ENCODE measurements at places on chromosomes 16 and 17. TPM values are rescaled to one million over a fixed set of nuclear protein-coding genes. Genes with fewer than 3 reads are reported as not detected.

DNA sequence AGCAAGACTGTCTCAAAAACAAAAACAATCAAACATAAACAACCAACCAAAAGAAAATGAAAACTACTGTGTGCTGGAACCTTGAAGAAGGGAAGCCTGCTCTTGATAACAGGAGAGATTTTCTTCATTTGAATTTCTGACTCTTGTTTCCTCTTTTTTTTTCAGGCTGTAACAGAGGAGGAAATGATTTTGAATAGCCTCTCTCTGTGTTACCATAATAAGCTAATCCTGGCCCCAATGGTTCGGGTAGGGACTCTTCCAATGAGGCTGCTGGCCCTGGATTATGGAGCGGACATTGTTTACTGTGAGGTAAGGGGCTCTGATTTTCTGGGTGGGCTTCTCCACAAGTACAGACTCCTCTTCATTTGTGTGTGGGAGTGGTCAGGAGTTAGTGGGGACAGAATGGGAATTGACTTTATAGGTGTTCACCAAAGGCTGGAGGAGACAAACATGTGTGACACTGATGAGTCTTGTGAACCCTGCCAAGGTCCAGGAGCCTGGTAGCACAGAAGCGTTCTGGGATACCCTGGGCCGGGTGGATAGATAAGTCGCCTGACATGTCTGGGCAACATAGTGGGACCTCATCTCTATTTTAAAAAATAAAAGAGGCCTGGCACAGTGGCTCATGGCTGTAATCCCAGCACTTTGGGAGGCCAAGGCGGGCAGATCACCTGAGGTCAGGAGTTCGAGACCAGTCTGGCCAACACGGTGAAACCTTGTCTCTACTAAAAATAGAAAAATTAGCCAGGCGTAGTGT lies 14.9 kb downstream of the DUS2 start:
- no peak for DNase-seq

Gene SLC16A11
- 3.2 TPM for total RNA-seq

GRCh38 chr17:57979076-57979475 lies 9.0 kb downstream of the VEZF1 start:
- peak; percentile 3 for DNase-seq

Gene IKZF3
- 0.94 TPM for total RNA-seq

DNA sequence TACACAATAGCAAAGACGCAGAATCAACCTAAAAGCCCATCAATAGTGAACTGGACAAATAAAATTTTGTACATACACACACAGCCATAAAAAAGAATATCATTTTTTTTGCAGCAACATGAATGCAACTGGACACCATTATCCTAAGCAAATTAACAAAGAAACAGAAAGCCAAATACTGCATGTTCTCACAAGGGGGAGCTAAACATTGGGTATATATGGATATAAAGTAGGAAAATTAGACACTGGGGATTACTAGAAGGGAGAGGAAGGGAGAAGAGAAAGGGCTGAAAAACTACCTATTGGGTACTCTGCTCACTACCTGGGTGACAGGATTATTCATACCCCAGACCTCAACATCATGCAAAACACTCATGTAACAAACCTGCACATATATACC lies 28.2 kb downstream of the ADAMTS18 start:
- DNase-seq, result no peak

Gene SNN
- 23.0 TPM for total RNA-seq

Gene C16orf46
- total RNA-seq, result 2.5 TPM

- DNase-seq, result no peak
Measured at GRCh38 chr16:3964686-3965290, 84.3 kb upstream of the CREBBP start.

Gene CRHR1
- total RNA-seq, result 3.7 TPM

DNA sequence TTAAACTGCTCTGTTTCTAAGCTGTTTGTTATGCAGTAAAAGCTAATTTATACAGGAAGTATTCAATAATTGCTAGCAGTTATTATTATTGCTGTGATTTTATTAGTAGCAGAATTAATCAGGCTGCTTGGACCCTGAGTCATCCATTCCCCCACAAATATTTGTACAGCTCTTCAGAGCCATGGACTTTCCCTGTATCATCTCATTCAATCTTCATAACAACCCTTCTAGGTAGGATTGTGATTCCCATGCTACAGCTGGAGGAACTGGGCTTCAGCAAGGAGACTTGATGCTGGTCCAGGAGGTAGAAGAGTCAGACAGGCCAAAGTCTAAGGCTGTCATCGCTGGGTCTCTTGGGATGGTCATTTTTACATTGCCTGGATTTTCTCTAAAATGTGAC lies 208.3 kb downstream of the C16orf95 start:
- DNase-seq, result peak; percentile 21

DNA sequence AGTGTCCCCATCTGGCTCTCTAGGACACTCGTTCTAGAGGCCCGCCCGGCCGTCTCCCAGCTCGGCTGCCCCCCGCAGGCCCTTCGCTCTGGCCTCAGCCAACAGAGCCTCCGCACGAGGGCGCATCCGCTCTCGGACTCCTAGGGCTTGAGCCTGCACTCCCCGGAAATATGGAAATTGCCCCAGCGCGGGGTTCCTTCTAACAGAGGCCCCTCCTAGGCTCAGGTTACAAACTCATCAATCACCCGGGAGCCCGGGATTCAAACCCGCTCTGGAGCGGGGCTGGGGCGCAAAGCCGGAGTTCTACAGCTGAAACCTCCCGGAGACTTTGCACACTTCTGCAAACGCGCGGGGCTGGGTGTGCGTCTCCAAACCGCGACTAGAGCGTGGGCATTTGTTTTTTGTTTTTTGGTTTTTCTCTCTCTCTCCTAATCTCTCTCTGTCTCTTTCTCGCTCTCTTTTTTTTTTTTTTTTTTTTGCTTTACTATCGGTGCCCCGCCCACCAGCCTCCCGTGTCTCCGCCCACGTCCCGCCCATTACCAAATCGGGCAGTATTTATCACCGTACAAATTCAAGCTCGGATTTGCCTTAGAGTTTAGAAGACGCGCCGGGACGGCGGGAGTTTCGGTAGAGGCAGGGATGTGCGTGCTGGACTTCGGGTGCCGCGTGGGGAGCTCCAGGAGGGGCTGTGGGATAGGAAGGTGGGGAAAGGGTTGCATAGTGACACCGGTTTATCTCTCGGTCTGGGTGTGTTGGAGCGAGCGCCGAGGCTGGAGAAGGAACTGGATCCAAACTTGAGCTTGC lies 2.4 kb upstream of the FOXL1 start:
- DNase-seq, result peak; percentile 89

GRCh38 chr17:82613283-82614094 lies 34.8 kb downstream of the WDR45B start:
- no peak for DNase-seq

- no peak for DNase-seq
Measured at GRCh38 chr16:70695331-70696070, 9.6 kb upstream of the MTSS2 start.

DNA sequence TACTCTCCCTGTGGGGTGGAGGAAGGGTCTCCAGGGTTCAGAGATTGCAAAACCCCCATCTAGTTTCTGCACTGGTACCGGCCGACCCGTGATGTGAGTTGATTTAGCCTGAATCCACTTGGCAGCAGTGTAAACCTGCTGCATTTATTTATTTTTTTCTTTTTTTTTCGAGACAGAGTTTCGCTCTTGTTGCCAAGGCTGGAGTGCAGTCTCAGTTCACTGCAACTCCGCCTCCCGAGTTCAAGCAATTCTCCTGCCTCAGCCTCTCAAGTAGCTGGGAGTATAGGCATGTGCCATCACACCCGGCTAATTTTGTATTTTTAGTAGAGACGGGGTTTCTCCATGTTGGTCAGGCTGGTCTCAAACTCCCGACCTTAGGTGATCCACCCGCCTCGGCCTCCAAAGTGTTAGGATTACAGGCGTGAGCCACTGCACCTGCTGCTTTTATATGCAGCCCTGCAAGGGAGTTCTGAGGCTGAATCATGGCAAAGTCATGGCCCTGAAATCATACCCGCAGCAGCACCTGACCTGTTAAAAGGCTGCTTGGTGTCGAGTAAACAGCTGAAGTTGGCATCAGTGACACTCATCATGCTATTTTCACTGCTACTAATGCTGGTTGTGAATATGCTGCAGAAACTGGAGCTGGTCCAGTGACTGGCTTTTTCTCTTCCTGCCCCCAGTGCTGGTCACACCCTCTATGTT lies 21.4 kb downstream of the DEXI start:
- no peak for DNase-seq

Gene ACAP1
- 5.6 TPM for total RNA-seq

DNA sequence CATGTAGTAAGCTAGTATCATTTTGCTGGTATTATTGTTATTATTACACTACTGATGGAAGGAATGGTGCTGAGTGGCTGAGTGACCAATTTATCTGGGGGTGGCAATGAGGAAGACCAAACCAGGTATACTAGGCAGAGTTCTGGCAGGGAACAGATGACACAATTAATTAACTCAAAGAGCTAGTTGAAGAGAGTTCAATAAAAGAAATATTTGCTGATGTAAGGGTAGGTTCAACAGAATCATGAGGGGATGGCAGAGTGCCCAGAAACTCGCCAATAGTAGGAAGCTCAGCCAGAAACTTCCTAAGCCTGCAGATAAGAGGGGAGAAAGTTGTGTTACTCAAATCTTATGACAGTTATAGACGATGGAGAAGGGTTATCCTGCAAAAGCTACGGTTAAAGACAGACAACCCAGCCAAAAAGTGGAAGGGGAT lies 352.5 kb downstream of the KCNJ2 start:
- peak; percentile 19 for DNase-seq

DNA sequence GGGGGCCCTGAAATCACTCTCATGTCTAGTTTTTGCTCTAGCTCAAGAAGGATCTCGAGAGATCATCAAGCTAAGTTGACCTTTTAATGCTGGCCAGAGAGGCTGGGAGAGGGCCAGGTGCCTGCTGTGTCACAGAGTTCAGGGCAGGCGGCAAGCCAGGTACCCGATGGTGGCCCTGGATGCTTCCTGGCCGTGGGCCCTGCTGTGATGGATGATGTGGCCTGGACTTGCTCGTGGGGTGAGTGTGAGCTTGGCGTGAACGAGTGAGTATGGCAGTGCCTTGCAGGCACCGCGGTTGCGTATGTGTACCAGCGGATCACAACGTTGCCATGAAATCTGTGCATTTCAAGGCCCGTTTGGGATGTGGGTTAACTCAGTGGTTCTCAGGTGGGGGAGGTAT lies 7.4 kb downstream of the IRF8 start:
- no peak for DNase-seq

DNA sequence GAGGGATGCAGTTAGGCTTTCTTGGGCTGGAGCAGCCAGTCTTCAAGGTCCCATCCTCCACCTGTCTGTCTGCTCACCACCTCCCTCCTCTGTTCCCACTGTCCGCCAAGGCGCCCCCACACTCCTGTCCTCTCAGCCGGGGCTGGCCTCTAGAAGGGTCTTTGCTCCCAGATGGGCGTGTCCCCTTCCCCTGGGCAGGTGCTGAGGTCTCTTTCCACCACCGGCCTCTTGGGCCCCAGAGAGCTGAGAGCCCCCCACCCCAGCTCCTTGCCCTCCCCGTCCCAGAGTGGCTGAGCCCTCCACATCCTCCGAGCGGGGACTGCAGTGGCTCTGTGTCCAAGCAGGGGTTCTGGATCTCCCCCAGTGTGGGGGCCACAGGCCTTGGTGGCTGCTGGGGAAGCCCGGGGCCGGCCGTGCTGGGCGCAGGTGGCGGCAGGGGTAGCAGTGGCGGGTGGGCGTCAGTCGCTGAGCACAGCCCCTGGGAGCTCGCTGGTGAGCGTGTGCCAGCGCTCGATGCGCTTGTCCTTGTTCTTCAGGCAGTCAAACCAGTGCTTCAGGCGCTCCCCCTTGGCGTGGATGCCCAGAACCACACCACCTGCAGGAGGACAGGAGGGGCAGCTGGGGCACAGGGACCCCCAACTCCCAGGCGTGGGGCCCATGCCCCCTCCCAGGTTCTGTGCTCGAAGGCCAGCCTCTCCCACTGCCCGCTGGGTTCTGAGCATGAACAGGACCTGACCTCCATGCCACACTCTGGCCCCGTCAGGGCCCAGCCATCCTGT lies 9.8 kb downstream of the SCGB1C2 start:
- no peak for DNase-seq

Gene AATK
- total RNA-seq, result 3.5 TPM

Gene NHLRC4
- 0.52 TPM for total RNA-seq

GRCh38 chr17:66725956-66726355 lies 109.0 kb upstream of the CACNG5 start:
- peak; percentile 43 for DNase-seq

DNA sequence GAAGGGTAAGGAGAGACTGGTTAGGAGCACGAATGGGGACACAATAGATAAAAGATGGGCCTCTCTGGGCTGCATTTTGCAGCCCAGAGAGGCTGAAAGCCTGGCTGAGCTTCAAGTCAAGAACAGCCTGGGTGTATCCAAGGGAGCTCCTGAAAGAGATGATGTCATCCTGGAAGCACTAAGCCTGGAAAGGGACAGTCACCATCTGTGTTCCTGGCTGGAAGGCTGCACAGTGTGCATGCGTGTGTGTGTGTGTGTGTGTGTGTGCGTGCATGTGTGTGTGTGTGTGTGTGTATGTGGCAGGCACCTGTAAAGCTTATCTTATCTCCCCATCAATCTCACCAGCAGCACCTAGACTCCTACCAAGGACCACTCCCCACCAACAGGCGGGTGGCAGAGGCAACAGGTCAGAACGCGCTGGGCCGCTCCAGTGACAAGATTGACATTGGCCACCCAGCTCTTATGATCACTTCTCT lies 44.1 kb downstream of the COG7 start:
- DNase-seq, result peak; percentile 29

DNA sequence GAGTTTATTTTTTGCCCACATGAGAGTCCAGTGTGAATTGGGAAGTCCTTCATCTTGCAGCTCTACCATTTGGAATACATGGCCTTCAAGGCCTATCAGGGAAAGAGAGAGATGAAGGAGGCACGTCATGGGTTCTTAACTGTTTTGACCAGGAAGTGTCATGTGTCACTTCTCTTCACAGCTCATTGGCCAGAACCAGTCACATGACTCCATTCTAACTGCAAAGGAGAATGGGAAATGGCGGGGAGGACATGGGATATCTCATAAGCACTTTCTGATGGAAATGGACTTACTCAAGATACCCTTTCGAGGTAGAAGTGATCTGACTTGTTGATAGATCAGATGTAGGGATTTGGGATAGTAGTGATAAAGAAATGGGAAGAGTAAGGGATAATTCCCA lies 57.9 kb upstream of the CES5A start:
- DNase-seq, result no peak

GRCh38 chr16:49499869-49500610 lies 126.4 kb downstream of the C16orf78 start:
- DNase-seq, result peak; percentile 75

Gene NLE1
- total RNA-seq, result 12.7 TPM

Gene PIP4K2B
- 19.5 TPM for total RNA-seq

GRCh38 chr16:87740909-87741424 lies 24.8 kb downstream of the KLHDC4 start:
- DNase-seq, result no peak

DNA sequence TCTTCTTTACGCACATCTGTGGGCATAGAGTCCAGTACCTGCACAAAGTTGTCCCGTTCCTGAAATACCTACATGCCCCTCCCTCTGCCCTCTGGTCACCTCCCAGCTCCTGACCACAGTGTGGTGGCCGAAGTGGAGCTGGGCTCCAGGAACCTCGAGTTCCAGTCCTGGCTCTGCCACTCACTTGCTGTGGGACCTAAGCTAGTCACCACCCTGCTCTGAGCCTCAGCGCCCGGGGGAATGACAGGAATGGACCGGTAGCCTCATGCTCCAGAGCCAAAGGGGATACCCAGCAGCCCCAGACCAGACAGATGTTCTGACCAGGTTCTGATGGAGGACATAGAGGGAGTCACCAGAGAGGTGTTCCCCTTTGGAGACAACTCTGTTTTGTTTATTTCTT lies 26.7 kb upstream of the ITGA3 start:
- peak; percentile 82 for DNase-seq
